Stimulated activated CD8-positive, alpha-beta memory T cell treated with anti-CD3 and anti-CD28 coated beads, Interleukin-15, amount 100 ng/mL, for 24 hours (primary cell): ENCODE measurements at places on chromosomes 16 and 17.

GRCh38 chr17:82599674-82600661 lies 48.3 kb downstream of the WDR45B start:
- DNase-seq: no peak

GRCh38 chr16:27598931-27599565 lies 49.1 kb downstream of the KATNIP start:
- no peak for DNase-seq

DNA sequence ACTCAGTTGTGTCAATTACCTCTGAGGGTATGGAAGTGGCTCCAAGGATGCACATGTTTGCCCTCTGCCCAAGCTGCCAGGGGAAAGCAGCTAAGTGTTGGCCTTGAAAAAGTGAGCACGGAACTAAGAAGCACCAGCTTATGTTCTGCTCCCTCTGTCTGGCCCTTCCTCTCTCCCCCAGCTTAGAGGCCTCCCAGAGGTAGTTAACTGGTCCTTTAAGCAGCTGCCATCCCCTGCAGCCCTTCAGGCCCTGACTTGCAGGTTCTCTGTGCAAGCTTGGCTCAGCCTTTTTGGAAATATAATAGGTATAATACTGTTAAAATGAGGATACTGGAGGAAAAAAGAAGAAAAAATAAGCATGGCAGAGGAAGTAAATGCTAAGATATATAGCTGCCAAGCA lies 7.0 kb upstream of the UBE2Z start:
- no peak for DNase-seq

GRCh38 chr17:31595666-31596381 lies 204.3 kb downstream of the RAB11FIP4 start:
- DNase-seq: no peak

- no peak for DNase-seq
Observed at GRCh38 chr17:19567216-19568015, 33.8 kb downstream of the SLC47A1 start.

DNA sequence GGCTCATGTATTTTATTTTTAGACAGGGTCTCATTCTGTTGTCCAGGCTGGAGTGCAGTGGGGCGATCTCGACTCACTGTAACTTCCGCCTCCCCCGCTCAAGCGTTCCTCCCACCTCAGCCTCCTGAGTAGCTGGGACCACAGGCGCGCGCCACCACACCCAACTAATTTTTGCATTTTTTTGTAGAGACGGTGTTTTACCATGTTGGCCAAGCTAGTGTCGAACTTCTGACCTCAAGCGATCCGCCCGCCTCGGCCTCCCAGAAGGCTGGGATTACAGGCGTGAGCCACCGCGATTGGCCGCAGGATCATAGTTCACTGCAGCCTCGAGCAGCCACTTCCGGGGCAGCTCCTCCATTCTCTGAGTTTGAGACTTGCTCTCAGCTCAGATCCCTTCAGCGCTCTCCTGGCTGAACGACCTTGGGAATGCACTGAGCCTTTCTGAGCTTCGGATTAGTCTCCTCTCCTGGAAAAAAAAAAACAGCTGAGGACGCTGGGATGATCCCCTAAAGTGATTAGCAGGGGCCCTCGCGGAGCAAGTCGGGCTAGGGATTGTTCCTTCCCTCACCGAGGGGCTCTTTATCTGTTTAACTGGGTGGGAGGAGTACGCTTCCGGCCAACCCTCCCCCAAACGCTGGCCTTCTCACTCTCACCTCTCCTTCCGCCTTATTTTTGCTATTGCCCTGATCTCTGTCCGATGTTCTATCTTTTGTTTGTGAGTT lies 1.1 kb upstream of the PKMYT1 start:
- DNase-seq: no peak

DNA sequence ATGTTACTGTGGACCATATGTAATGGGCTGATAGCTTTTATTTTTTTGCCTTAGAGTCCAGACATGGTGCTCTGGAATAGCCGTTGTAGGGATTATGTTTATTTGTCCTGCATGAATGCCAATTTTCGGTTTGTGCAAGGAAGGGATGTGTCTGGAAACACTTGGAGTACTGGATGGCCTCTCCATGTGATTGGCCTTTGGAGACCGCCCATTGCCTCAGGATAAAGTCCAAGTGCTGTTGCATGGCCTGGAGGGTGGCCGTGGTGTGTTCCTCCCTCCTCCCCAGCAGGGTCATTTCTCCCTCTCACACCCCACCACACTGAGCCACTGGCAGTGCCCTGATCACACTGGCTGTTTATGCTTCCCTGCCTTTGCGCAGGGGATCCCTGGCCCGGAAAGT lies 93.9 kb downstream of the MSI2 start:
- DNase-seq: no peak

DNA sequence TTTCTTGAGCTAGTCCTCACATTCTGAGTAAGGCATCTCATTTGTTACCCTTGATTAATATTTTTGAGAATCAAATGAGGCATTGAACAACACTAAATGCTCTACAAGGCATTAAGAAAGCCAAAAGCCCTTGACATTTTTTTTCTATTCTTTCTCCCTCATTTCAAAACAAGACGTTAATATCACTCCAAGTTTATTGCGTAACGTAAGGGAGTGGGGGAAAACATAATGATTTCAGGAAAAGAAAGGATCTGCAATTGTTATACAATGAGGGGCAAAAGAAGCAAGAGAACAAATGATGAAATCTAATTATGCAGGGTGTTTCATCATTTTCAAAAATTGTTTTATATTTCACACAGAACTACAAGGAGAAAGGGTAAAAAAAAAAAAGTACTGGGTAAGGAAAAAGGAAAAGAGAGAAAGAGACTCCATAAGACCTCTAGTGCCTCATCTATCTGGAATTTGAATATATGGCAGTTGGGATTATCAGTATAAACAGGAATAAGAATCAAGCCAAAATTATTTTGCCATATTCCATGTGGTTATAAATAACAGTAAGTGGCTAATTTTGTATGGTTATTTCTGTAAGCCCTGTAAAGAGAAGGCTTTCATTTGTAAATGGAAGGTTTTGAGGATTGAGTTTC lies 163.0 kb downstream of the ABCA8 start:
- DNase-seq: no peak

DNA sequence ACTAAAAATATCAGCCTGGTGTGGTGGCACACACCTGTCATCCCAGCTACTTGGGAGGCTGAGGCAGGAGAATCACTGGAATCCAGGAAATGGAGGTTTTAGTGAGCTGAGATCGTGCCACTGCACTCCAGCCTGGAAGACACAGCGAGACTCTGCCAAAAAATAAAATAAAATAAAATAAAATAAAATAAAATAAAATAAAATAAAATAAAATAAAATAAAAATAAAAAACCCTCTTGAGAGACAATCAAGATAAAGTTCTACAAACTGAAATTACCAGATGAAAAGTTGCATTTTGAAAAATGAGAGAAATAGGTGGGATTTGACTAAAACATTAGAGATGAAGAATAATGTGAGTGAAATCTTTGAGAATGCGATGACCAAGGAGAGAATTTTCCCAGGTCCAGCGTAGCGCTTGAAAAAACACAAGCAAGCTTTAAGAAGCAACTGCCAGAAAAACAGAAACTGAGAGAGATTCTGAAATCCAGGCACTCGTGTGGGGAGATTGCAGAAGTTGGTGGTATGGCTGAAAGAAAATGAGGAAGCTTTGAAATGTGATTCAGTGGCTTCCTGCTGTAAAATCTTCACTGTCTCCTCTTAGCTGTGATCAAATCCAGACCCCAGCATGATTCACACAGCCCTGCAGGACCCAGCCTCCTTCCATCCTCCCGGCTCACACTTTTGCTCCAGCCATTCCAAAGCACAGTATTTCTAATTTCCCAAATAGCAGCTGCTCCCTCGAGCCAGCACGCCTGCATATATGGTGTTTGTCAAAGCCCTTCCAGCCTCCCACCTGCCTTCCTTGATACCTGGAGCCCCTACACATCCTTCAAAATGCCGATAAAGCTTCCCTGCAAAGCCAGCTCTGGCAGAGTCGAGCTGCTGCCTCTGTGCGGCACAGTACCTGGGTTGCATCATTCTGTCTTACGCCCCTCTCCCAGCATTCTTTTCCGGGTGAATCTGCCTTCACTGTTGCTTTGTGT lies 8.2 kb upstream of the CD300E start:
- no peak for DNase-seq

GRCh38 chr17:36136036-36136435 lies 32.4 kb downstream of the CCL4 start:
- no peak for DNase-seq

DNA sequence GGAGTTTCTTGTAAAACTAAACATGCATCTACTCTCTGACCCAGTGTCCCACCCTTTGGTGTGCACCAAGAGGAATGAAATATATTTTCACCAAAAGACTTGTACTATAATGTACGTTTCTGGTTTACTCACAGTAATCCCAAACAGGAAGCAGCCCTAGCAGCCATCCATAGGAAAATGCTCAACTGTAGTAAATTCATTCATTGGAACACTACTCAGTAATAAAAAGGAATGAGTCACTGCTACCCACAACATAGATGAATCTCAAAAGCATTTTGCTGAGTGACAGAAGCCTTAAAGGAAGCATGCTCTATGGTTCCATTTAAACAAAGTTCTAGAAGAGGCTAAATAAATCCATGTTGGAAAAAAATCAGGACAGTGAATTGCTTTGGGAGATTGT lies 37.6 kb upstream of the DHRS7B start:
- no peak for DNase-seq
